Dermis blood vessel endothelial cell (primary cell): ENCODE measurements at places on chromosomes 6 and 20. TPM values are rescaled to one million over a fixed set of nuclear protein-coding genes. Genes with fewer than 3 reads are reported as not detected.

TMEM244 gene
- not detected in 2 replicates for total RNA-seq

SLCO4A1 gene
- 3.7 and 4.8 TPM in 2 replicates for total RNA-seq

RIPOR2 gene
- under 0.01 TPM in 1 of 2 replicates, not detected in the other for total RNA-seq

REM1 gene
- not detected in 2 replicates for total RNA-seq

DDX43 gene
- 1.4 and 1.7 TPM in 2 replicates for total RNA-seq

FNDC1 gene
- total RNA-seq = not detected in 2 replicates

PPP1R16B gene
- 247 and 304 TPM in 2 replicates for total RNA-seq

PRDM13 gene
- not detected in 2 replicates for total RNA-seq

RSPH9 gene
- total RNA-seq = 0.23 and 0.34 TPM in 2 replicates

NOTCH4 gene
- total RNA-seq = 44.3 and 63.5 TPM in 2 replicates

TRPC4AP gene
- 90.2 and 100 TPM in 2 replicates for total RNA-seq

KCNK15 gene
- 0.05 and 0.17 TPM in 2 replicates for total RNA-seq
